Fibroblast of lung (primary cell): ENCODE measurements at places on chromosomes 1 and 21.
A peak's percentile ranks its signal among the peaks of the same experiment; 100 is the strongest.

DNA sequence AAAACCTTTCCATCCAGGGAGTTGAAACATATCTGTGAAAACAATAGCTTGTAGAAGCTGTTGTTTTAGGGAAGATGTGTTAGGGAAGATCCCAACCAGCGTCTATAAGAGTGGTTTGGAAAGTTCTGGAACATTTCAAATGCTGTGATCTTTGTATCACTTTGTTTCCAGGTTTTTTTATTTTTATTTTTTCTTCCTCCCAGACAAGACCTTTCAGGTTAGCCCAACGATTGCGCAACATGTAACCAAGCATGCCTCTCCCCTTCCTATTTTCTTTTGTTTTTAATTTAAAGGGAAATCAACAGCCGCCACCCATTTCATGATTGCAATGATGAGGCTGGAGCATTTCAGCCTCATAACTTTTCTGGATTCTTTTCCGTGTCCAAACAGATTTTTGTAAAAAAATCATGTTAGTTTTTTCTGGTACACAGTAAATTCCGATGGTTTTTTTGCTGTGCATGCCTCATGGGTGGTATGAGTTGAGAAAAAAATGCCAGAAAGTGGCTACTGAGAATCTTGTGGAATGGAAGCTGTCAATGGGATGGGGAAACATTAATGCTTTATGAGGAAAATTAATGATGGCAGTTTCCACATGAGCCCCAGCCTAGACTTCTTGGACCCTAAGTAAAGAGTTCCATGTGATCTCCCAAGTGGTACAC is 109.3 kb downstream of the RUNX1 start:
- no peak for DNase-seq

DNA sequence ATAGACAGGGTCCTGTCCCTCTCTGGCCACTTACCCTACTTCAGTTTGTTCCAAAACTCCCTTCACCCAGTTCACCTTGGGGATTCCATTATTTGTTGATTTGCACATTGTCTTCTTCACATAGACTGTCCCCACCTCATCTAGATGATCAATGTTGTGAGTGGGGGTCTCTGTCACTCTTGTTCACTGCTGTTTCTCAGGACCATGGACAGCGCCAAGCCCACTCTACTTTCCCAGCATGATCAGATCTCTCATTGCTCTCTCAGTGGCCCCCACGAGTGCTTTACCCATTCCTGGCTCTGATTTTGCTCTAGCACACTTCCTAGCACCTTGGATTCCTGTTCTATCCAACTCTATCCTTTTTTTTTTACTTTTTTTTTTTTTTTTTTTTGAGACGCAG is 45.4 kb upstream of the IGSF21 start:
- DNase-seq, result no peak

GRCh38 chr1:35931446-35932157 is 697 bp downstream of the AGO3 start:
- peak; percentile 8 for DNase-seq

DNA sequence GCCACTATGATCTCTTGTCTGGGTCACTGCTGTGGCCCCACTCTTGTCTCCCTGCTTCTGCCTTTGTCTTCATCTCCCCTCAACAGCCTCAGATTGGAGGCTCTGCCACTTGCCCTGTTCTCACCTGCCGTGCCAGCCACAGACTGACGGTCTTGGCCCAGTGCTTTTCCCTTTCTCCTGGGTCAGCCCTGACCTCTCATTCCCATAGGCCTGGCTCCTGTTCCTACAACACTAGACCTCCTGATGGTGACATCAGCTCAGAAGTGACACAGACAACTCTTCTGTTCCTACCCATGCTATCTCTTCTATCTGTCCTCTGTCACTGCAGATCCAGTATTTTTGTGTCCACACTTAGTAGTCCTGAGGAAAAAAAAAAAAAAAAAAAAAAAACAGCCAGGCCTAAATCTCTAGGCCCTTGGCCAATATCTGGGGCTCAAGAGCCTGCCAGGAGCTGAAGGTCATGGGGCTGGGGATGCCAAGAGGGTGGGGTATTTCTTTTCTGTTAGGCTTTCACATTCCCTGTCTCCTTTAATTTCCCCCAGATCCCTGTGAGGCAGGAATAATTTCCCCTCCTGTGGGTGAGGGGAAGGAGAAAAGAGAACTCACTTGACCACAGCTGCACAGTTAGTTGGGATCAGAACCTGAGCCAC is 42.0 kb upstream of the FOXO6 start:
- DNase-seq, result no peak

GRCh38 chr1:53637511-53638359 is 101.2 kb downstream of the GLIS1 start:
- DNase-seq, result no peak

- peak; percentile 73 for DNase-seq
These were observed 31.6 kb upstream of the UBE2U start for GRCh38 chr1:64171797-64172281.

DNA sequence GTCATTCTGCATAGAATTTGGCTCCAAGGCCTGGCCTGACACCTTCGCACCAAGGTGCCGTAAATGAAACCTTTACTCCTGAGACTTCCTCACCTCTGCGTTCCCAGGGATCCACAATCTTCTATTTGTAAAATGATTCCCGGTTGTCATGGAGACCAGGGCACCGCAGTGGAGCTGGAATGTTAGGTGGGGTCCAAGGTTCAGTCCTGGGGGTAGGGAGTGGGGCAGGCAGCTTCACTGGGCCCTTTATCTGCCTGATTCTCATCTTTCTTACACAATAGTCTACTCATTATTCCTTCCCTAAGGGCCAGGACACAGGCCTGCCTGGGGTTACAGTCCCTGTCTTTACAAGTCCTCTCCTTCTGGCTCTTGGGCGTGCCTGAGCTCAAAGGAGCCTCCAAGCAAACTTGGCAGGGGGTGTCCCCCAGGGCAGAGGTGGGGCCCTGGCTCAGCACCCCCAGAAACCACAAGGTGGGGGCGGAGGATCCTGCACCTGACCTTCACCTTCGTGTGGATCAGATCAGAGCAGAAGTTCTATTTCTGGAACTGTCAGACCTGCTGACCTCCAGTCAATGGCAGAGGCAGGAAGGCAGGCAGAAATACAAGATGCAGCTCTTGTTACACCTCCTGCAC is 51.1 kb downstream of the RIPK4 start:
- DNase-seq, result no peak

- peak; percentile 91 for DNase-seq
These were observed 45.1 kb downstream of the MAP3K7CL start for GRCh38 chr21:29175408-29176134.

DNA sequence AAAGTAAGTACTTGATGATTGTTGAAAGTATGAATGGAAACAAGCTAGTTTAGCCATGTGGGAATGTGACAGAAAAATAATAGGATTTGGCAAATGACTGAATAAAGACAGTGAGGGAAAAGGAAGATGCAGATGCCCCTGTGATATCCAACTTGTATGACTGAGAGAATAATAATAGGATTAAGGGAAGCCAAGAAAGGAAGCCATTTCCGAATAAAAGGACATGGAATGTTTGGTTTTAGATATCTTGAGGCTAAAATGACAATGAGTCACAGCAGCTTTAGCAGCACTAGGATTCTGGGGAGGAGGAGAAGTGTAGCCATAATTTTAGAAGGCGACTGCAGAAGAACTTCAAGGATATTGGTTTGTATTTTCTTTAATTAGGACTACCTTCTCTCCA is 109.2 kb downstream of the TTLL7 start:
- DNase-seq, result peak; percentile 64

DNA sequence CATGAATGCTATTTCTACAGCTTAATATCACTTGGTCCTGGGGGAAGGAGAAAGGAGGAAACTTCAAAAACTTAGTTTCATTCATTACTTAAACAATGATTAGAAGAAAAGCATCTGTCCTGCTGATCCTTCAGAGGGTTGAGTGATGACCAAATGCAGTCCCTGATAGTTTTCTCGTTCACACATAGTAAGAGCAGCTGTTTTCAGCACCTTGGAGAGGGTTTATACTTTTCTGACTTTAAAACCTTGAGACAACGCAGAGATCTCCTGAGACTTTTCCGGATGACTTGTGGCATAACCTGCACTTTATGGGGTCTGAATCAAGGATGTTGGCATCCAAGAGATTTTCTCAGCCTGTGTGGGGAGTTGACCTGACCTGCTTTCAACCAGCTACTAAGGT is 94.0 kb upstream of the KCND3 start:
- peak; percentile 5 for DNase-seq

DNA sequence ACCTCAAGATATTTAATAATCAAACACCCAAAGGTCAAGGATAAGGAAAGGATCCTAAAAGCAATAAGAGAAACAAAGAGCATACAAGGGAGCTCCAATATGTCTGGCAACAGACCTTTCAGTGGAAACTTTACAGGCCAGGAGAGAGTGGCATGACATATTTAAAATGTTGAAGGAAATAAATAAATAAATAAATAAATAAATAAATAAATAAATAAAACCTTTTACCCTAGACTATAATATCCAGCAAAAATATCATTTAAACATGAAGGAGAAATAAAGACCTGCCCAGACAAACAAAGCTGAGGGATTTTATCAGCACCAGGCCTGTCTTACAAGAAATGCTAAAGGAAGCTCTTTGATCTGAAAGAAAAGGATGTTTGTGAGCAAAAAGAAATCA is 367.8 kb upstream of the PBX1 start:
- no peak for DNase-seq

DNA sequence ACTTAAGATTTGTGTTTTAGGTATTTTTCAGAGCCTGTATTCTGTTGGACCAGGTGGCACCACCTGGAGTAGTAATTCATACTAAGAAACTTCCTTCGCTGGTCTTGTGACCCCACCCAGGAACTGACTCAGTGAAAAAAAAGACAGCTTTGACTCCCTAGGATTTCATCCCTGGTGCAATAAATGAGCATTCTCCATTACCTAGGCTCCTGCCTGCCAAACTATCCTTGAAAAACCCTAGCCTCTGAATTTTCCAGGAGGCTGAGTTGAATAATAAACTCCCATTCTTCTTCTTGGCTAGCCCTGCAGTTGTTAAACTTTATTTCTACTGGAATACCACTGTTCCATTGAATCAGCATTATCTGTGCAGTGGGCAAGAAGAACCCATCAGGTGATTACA is 10.6 kb upstream of the RGS18 start:
- DNase-seq, result no peak

- peak; percentile 4 for DNase-seq
These were observed 945 bp downstream of the WDR3 start for GRCh38 chr1:117930484-117930883.

- peak; percentile 89 for DNase-seq
These were observed 41.3 kb downstream of the ZBTB18 start for GRCh38 chr1:244092293-244092963.

GRCh38 chr1:38025233-38025632 is 12.7 kb downstream of the UTP11 start:
- no peak for DNase-seq

DNA sequence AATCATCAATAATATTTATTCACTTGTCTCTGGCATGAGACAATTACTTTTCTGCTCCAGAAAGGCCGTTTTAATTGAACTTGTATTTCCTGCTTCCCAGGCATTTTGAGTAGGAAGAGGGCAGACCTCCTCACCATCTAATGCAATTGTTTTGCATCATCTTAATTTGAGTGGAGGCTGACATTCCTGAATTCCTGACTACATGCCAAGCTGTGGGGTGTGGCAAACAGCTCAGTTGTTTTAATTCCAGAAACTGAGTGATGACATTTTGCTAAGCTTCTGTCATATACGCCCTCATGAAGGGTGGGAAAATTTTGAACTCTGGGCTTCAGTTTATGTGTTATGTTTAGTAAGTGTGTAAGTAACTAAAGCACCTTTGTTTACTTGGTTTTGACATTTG is 125.4 kb upstream of the USP25 start:
- peak; percentile 70 for DNase-seq

- DNase-seq, result peak; percentile 8
These were observed 15.6 kb upstream of the TTLL10 start for GRCh38 chr1:1157914-1158710.

GRCh38 chr1:99146129-99146848 is 118.0 kb upstream of the PLPPR4 start:
- DNase-seq, result no peak

DNA sequence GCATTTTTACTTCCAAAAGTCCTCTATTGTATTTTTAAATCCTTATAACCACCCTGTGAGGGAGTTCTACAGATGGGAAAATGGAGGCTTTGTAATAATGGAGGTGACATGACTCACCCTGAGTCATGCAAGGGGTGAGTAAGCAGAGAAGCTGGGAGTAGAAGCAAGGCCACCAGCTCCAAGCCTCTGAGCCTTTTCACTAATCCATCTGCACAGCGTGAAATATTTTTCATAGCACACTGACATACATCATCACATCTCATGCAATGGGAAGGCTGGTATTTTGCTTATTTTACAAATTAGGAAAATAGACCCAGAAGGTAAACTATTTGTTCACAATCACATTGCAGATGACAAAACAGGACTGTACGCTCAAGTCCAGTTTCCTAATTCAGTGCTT is 96.9 kb downstream of the KCNH1 start:
- DNase-seq, result peak; percentile 58

GRCh38 chr1:228037401-228038386 is 30.9 kb downstream of the WNT3A start:
- peak; percentile 29 for DNase-seq

DNA sequence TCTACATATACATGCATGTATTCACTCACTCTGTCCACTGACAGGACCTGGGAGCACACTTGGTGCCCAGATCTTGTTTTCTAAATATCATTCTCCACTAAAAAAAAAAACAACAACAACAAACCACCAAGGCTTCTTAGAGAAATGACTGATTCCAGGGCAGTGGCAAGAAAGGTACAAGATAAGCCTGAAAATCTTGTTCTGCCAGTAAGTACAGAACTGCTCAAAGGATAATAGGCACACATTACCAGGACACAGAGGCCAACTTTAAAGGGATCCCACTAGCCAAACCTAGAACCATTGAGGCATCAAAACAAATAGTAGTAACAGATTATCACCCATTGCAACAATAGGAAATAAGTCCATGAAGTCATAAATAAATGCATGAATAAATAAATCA is 10.7 kb downstream of the HSD11B1 start:
- no peak for DNase-seq

GRCh38 chr1:27342778-27343638 is 1.2 kb downstream of the SYTL1 start:
- DNase-seq, result no peak

DNA sequence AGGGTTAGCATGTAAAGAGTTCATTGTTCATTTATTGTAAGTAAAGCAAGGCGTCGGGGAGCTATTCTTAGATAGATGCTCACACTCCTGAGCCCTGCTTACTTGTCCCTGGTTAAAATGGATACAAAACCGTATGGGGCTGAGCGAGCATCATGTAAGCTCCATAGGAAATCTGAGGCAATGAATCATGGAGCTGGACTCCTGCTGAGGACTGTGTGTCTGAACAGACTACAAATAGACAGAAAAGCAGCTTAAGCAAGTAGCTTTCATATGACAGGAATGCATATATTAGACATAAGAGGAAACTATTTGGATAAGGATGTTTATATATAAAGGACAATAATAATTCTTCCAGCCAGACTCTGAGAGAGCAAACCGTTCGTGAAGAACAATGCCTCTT is 604.9 kb upstream of the PTBP2 start:
- peak; percentile 3 for DNase-seq

- peak; percentile 12 for DNase-seq
These were observed 256.0 kb upstream of the LYPLAL1 start for GRCh38 chr1:218917656-218918055.
